Left ventricle myocardium inferior (tissue), 1 donor: ENCODE measurements at places on chromosomes 3 and 15. TPM values are rescaled to one million over a fixed set of nuclear protein-coding genes. Genes with fewer than 3 reads are reported as not detected.

Gene MAGEL2
- not detected for total RNA-seq

- no peak for DNase-seq
These were observed 37.7 kb upstream of the PARL start for GRCh38 chr3:183922421-183922820.

- DNase-seq: no peak
These were observed 31.0 kb upstream of the THSD4 start for GRCh38 chr15:71084264-71084663.

- no peak for DNase-seq
These were observed 343.4 kb downstream of the TBC1D5 start for GRCh38 chr3:17398959-17399551.

- DNase-seq: no peak
These were observed 5.9 kb downstream of the C3orf22 start for GRCh38 chr3:126552688-126553283.

- no peak for DNase-seq
These were observed 560.8 kb downstream of the OCA2 start for GRCh38 chr15:27538325-27538724.
